Stimulated activated CD8-positive, alpha-beta memory T cell treated with anti-CD3 and anti-CD28 coated beads, Interleukin-15, amount 100 ng/mL, for 1 hour (primary cell): ENCODE measurements at places on chromosomes 13 and 19.
A peak's percentile ranks its signal among the peaks of the same experiment; 100 is the strongest.

- no peak for DNase-seq
These were observed 73.5 kb downstream of the PDS5B start for GRCh38 chr13:32659736-32660135.

GRCh38 chr19:821231-821824 is 427 bp downstream of the PLPPR3 start:
- DNase-seq, result no peak

DNA sequence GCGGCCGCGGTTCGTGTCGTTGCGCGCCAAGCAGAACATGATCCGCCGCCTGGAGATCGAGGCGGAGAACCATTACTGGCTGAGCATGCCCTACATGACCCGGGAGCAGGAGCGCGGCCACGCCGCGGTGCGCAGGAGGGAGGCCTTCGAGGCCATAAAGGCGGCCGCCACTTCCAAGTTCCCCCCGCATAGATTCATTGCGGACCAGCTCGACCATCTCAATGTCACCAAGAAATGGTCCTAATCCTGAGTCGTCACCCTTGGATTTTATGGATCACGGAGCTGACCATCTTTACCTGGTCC is 475 bp downstream of the MRPL57 start:
- no peak for DNase-seq

GRCh38 chr13:72139192-72139591 is 272.2 kb upstream of the DACH1 start:
- no peak for DNase-seq

DNA sequence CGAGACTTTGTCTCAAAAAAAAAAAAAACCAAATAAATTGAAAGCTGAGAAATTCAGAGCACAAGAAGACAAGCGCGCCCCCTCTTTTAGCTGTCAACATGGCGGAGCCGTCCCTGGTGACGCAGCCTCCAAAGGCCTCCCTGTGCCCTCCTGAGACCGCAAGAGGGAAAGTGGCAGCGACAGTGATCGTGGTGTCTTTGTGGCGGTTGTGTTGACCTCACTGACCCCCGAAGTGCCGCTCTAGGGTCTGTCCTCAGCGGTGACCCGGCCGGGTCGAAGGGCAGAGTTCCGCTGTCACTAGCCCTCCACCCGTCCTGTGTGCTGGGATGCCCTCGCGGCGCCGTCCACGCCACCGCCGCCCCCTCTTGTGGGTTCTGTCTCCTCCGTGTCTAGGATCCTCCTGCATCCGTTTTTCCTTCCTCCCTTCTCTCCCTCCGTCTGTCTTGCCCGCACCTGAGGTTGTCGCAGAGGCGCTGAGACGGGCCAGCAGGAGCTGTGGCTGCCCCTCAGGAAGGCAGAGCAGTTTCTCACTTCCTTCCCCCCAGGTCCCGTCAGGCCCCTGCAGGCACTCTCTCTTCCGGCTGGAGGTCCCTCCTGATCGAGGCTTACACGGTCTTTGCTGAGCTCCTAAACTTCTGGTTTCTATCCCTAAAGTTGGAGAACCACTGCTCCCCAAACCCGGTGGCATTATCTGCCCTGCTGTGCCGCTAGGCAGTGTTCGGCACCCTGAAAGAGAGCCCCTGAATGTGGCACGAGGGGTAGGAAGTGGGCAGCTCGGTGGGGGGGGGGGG is 7.2 kb downstream of the UHRF1 start:
- DNase-seq, result peak; percentile 30

- DNase-seq, result peak; percentile 5
These were observed 73.4 kb upstream of the UBL3 start for GRCh38 chr13:29923554-29924481.

DNA sequence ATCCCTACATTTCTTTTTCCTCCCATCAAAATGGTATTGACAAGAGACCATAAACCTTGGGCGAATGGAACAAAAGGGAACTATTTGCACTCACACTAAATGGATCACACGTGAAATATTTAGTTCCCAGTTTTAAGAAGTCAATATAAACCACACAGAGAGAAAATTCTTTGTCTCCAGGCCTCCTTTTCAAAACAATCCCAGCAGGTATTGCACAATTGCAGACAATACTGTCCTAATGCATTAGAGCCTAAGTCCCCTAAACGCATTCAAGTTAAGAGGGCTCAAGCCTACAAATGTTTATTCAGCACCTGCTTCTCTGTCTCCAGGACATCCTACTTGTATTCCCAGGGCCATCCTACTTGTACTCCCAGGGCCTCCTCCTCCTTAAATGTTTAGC is 1.3 kb upstream of the B3GLCT start:
- no peak for DNase-seq

GRCh38 chr19:1851654-1852580 is 3.6 kb upstream of the REXO1 start:
- DNase-seq, result no peak

GRCh38 chr13:51577690-51578089 is 6.6 kb upstream of the WDFY2 start:
- DNase-seq, result no peak

DNA sequence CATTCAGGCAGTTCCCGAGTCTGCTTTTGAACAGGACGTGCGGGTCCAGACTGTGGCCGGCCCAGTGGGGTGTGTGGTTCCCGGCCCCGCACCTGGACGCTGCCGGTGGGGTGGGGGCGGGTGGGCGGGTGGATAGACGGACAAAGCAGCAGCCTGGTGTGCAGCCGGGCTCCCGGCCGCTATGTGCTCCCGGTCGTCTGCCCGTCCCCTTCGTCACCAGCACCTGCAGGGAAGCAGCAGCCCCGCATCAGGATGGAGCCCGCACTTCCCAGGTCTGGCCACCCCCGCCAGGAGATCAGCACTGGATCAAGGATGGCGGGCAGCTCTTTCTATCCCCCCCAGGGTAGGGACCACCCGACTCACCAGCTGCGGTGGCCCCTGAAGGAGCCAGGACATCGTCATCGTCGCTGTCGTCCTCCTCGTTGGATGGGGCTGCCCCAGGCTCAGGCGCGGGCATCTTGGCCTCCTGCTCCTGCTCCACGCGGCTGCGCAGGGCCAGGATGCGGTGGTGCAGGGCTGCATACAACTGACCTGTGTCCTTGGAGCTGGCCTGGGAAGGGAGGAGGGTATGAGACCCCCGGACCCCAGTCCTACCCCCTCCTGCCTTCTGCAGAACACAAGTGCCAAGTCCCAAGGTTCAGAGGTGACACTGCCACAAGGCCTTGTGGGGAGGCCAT is 3.5 kb downstream of the CAPS start:
- DNase-seq, result no peak

- DNase-seq, result no peak
These were observed at the start of gene PLPP2 for GRCh38 chr19:291006-291521. Gene PLPP2, minus strand, starts transcription at chr19:291403. Its CDS starts 67 bp downstream, at chr19:291336.

DNA sequence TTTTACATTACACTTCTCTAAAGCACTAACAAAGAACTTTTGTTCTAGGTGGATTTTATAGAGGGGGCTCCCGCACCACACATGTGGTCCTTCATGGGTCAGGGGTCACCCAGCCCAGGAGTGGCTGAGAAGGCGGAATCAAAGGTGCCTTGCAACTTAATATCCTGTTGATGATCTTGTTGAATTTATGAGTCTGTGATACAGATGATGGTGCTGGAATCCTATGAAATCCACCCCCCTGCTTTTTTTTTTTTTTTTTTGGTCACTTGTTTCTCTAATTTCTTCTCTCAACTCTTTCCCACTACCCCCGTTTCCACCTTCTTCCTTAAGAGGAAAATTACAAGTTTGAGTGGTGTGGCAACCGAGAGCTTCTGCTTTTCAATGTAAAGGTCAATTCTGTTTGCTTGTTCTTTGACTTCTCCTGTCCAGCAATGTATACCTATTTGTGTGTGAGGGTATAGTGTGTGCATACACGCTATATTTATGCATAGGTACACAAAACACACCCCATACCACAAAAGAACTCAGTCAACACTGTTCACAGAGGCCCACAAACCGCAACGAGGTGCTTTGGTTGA is 4.2 kb upstream of the ZIC2 start:
- DNase-seq, result no peak

GRCh38 chr19:57099199-57099661 is 20.6 kb upstream of the USP29 start:
- peak; percentile 24 for DNase-seq

DNA sequence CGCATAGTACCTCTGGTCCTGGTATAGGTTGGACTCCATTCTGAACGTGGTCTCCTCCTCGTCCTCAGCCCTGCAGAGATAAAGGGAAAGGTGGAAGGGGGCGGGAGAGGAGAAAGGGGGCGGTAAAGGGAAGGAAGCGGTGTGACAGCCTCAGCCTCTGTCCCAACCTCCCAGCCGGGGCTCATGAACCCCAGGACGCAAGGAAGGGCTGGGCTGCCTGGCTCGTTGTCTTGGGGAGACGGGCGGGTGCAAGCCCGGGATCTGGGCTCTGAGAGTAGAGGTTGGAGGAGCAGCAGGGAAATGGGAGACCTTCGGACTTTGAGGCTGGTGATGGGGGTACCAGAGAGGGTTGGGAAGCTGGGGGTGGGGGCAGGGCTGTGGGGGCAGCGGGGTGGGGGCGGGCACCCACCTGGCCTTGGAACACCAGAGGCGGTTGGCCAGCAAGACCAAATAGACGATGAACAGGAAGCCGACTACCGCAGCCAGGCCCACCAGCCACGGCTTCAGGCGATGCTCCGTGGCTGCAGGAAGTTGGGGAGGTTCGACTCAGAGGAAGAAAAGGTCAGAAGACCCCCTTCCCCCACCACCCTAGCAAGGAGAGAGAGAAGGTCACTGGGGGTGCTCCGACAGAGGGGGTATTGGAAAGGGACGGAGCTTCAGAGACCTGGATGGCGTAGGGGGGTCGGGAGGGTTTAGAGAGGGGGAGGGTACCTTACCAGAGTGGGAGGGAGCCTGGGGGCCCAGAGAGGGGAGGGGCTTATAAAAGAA is 1.7 kb downstream of the SMIM24 start:
- DNase-seq, result no peak

DNA sequence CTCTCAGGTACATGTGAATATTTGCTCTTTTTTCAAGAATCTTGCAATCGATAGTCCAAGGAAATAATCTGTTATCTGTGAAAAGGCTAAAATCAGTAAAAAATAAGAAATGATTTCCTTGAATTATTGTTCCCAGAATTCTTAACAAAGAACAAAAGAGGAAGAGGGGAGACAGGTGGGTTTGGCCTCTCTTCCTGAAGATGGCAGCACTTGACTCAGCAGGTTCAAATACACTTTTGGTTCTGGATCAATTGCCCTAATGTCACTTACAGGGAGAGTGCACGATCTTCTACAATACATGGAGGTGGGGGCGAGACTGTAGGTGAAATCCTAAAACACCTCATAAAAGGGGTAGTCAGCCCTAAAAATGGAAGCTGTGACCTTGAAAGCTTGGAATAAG is 358.7 kb downstream of the IRS2 start:
- DNase-seq, result no peak

DNA sequence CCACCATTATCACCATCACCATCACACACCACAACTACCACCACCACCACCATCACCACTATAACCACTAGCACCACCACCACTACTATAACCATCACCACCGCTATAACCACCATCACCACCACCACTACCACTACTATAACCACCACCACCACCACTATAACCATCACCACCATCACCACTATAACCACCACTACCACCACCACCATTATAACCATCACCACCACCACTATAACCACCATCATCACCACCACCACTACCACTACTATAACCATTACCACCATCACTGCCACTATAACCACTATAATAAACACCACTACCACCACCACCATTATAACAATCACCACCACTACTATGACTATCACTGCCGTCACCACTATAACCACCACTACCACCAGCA is 173.2 kb downstream of the DCLK1 start:
- no peak for DNase-seq

GRCh38 chr19:4811328-4812131 is 20.0 kb downstream of the TICAM1 start:
- DNase-seq, result peak; percentile 91

DNA sequence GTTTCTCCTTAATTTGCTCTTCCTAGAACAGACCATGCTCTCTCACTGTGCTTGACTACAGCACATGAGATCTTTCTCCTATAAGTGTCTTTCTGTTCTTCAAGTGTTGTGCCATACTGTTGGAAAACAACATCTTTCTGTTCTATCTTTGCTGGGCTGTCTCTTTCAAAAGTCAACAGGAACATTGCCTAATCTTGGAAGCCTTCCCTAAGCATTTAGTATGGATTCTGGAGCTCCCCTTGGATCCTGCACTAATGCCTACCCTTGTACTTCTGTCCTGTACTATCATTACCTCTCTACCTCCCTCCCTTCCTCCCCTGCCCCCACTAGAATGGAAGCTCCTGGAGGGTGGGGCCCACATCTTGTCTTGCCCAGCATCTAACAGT is 26.8 kb downstream of the STARD13 start:
- no peak for DNase-seq

GRCh38 chr13:25266706-25267105 is 20.6 kb downstream of the MTMR6 start:
- DNase-seq, result no peak

DNA sequence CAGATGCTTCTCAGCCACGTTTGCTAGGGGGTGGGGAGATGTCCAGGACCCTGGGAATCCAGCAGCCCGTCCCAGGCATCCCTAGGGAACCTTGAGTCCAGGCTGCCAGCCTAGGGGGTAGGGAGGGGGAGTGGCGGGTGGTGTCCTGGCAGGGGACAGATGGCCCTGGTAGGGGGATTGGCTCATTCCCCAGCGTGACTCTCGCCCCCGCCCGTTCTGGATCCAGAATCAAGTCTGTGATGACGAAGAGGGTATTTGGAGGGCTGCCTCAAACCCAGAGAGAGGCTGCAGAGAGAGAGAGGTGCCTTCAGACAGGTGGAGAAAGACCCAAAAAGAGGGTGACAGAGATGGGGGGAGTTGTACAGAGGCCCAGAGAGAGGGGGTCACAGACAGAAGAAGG is 4.1 kb downstream of the SLC17A7 start:
- no peak for DNase-seq

DNA sequence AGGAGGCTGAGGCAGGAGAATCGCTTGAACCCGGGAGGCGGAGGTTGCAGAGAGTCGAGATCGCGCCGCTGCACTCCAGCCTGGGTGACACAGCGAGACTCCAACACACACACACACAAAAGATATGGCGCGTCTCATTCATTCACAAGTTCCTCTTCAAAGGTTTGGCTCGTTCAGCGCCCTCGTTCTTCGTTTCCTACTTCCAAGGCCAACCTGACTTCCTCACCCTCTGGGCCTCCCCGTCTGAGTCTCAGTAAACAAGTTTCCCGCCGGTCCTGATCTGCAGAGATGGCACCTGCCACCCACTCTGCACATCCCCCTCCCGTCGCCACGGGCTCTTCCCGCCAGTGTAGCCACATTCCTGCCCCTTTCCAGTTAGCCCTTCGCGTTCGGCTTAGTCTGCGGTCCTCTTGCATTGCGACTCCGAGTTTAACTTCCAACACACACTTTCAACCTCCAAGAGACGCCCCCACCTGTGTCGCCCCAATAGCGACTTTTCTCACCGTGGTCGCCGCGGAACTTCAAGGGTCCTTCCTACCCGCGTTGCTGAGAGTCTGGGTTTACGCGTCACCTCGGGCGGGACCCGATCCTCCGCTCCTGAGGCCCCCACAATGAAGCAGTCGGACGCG is 1.3 kb upstream of the BSG start:
- no peak for DNase-seq
